Chondrocyte (in vitro differentiated cells): ENCODE measurements at places on chromosomes 1 and 21. TPM values are rescaled to one million over a fixed set of nuclear protein-coding genes. Genes with fewer than 3 reads are reported as not detected.

DNA sequence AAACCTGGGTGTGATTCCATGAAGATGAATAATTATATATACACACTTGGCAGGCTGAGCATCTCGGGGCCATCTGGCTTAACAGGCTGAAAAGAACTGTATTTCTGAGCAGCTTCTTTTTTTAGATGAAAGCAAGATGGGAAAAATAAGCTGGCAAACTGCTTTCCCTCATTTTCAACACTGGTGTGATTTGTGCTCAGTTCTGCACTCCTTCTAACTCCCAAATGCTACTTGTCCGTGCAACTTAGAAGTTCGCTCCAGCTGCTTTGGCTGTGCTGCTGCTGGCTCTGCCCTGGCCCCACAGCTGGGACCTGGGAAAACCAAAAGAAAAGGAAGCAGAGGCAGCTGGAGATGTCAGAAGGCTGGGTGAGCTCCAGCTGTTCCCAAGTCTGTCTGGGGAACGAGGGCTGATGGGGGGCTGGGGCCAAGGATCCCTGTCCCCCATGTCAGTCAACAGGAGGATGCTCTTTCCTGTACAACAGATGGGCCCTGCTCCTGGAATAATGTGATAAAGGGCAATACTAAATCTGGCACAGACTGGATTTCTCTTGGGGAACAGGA lies 44.9 kb downstream of the PAFAH2 start:
- H3K4me3 ChIP-seq, result no peak overlapping the region
- no peaks in the 10 kb centered on the region for H3K27me3 ChIP-seq
- H3K36me3 ChIP-seq, result peaks cover 4% of the 10 kb centered on the region
- H3K4me1 ChIP-seq, result peaks cover 10% of the 10 kb centered on the region
- H3K27ac ChIP-seq, result no peak overlapping the region

GRCh38 chr1:190754666-190755065 lies 277.0 kb upstream of the BRINP3 start:
- no peak overlapping the region for H3K27ac ChIP-seq
- H3K27me3 ChIP-seq, result peaks cover 4% of the 10 kb centered on the region
- no peaks in the 10 kb centered on the region for H3K36me3 ChIP-seq
- no peak overlapping the region for H3K4me3 ChIP-seq

DNA sequence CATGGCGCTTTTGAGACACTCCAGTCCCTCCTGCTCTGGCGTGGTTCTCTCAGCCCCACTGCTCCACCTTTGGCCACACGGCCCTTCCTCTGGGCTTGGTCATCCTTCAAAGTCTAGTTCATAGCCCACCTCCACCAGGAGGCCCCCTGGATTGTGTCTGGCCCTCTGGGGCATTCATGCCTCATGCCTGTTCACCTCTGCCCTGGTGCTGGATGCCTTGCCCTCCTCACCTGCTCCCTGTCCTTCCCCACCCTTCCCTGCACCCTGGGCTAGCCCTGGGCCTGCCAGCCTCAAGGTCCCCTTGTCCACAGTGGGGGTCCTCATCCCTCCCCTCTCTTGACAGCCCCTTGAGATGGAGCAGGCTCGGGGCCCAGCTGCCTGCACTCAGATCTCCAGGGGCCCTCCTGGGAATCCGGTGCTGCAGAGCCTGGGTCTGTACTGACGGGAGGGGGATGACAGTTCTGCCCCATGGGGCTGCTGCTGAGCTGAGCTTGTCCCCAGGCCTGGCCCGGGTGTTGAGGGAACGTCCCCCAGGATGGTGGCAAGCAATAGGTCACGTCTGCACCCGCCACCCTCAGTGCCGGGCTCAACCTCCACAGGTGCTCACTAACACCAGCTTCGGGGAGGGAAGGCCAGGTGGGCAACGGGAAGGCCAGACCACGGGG lies 18.4 kb downstream of the PRXL2B start:
- H3K36me3 ChIP-seq, result peaks cover 3% of the 10 kb centered on the region
- H3K4me3 ChIP-seq, result no peak overlapping the region
- H3K27ac ChIP-seq, result no peak overlapping the region
- H3K27me3 ChIP-seq, result peaks cover 21% of the 10 kb centered on the region
- no peaks in the 10 kb centered on the region for H3K4me1 ChIP-seq

GRCh38 chr1:98439471-98439870 lies 222.1 kb upstream of the SNX7 start:
- H3K4me1 ChIP-seq, result no peaks in the 10 kb centered on the region
- no peak overlapping the region for H3K4me3 ChIP-seq
- no peak overlapping the region for H3K27ac ChIP-seq

The B3GALT2 gene
- 7.6 to 13.5 TPM (median 7.9 TPM) in 3 replicates for total RNA-seq

The GON4L gene
- total RNA-seq, result 40.1 to 46.9 TPM (median 46.5 TPM) in 3 replicates

- H3K27me3 ChIP-seq, result peaks cover 45% of the 10 kb centered on the region
- DNase-seq, result no peak
- H3K27ac ChIP-seq, result no peak overlapping the region
- H3K4me1 ChIP-seq, result peaks cover 10% of the 10 kb centered on the region
- no peak overlapping the region for H3K4me3 ChIP-seq
- H3K36me3 ChIP-seq, result no peaks in the 10 kb centered on the region
Observed at GRCh38 chr1:30379684-30380624, 343.4 kb downstream of the MATN1 start.

DNA sequence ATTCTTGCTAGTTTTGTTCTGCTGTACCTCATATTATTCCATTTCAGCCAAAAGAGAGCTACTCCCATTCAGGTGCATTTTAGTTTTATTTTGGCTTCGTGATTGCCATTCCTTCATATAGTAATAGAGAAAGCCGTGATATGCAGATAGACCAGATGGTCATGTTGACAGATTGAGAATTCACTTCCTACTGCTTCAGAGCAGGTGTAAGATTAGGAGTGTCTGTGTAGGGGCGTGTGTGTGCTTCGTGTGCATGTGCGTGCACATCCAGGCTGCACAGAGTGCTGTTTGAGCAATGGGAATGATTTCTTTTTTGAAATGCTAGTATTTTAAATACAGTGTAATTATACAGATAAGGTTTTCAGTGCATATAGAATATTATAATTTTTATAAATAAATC lies 10.3 kb downstream of the NFIA start:
- DNase-seq, result no peak
- no peaks in the 10 kb centered on the region for H3K27me3 ChIP-seq
- H3K36me3 ChIP-seq, result peaks cover 17% of the 10 kb centered on the region
- H3K4me1 ChIP-seq, result peaks cover 42% of the 10 kb centered on the region
- H3K27ac ChIP-seq, result no peak overlapping the region

- no peaks in the 10 kb centered on the region for H3K4me1 ChIP-seq
- H3K4me3 ChIP-seq, result no peak overlapping the region
- DNase-seq, result no peak
- no peak overlapping the region for H3K27ac ChIP-seq
- peaks cover 8% of the 10 kb centered on the region for H3K27me3 ChIP-seq
Observed at GRCh38 chr1:169493251-169493650, 7.5 kb upstream of the SLC19A2 start.

The OR2T11 gene
- total RNA-seq, result not detected in 3 replicates

The HSD3B1 gene
- total RNA-seq, result not detected in 3 replicates
